CMK (cell line): ENCODE measurements at places on chromosomes 3 and 15.

GRCh38 chr3:115595611-115596275 lies 27.6 kb upstream of the GAP43 start:
- no peak for DNase-seq

DNA sequence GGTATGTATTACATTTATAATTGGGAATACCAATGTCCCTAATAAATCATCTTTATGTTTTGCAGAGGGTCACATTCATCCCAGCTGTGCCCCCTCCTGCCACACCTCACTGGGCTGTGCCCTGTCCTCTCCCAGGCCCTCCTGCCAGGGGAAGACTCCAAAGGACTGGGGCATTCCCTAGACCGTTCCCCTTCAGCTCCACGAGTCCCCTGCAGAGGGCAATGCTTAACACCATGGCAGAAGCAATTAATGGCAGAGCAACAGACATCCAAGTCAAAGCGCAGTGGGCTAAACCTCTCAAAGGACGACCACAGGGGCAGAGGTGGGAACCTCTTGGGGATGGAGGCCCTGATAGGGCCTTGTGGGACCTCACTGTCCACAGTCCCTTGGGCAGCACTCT lies 71.3 kb upstream of the SEC13 start:
- no peak for DNase-seq

DNA sequence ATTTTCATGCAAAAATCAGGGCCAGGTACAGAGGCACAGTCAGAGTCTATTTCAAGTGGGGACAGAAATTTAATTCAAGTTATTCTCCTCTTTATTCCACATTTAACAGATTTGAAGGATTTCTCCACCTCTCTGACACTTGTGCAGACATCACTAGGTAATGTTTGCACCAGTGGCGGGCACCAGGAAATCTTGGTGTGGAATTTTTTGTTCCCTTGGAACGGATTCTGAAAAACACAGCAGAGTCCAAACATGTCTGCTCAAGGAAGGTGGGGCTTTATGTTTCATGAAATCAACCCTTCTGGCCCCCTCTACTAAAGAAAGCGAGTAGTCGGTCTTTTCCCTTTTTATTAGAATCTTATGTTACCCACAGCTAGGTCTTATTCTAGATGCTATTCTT lies 271.2 kb upstream of the MDFIC2 start:
- no peak for DNase-seq

- no peak for DNase-seq
Observed at GRCh38 chr15:72827226-72827625, 43.7 kb upstream of the ADPGK start.

DNA sequence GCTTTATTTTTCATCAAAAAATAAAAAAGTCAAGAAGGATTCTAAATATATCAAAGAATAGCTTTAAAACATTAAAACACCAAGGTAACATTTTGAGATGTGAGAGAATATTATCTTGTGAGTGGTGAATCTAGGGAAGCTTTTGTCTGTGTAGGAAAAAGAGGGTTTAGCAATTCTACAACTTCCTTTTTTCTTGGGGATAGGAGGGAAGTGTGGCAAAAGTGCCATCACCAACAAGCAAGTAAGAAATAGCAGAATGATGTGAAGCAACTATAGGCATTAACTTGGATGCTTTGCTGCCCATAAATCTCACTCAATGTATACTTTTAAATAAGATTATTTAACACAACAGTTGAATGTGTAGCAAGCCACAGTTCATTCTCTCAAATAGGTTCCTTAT lies 57.8 kb upstream of the SUCLG2 start:
- DNase-seq = no peak

- no peak for DNase-seq
Observed at GRCh38 chr3:147422196-147422595, 13.0 kb downstream of the ZIC1 start.

GRCh38 chr3:66039590-66039887 lies 821 bp upstream of the MAGI1 start:
- no peak for DNase-seq

GRCh38 chr3:53817809-53818208 lies 28.4 kb downstream of the CHDH start:
- no peak for DNase-seq

GRCh38 chr3:151686257-151686656 lies 47.5 kb upstream of the AADACL2 start:
- no peak for DNase-seq
